EH (cell line): ENCODE measurements at places on chromosomes 3 and 15.

GRCh38 chr3:166283840-166284239 lies 446.6 kb upstream of the BCHE start:
- DNase-seq: no peak

DNA sequence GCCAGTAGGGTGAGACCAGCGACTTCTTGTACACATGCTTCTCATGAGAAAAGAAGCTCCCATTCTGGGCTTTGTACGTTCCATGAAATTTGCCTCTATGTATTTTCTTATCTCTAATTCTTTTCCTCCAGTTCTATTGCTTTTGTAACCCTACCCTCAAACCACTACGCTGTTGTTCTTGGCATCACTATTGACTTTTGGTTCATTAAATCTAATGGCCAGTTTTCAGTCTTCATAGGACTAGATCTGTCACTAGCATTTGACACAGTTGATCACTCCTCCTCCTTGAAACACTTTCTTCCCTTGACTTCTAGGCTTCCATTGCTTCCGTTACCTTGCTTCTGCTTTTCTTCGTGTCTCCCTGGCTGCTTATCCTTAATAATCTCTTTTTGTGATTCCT lies 121.7 kb upstream of the GOLGA6L4 start:
- no peak for DNase-seq

- DNase-seq: no peak
These were observed 423.2 kb downstream of the EPHB1 start for GRCh38 chr3:135218304-135218703.

- DNase-seq: peak; percentile 68
These were observed 2.6 kb upstream of the FOXP1 start for GRCh38 chr3:71585887-71586809.

DNA sequence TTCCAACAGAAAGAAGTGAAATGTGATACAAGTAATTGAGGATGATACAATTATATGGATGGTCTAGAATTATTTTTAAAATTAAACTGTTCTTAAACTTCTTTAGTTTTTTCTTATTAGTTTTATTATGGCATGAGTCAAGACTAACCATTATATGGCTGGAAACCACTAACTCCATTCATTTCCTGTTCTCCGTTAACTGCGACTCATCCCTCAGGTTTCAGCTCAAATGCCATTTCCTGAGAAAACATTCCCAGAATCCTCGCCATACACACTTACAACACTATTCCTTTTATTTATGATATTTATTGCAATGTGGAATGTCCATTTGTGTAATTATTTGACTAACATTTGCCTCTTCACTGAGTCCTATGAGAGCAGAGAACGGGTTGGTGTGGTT lies 394.1 kb downstream of the SOX2 start:
- no peak for DNase-seq

- DNase-seq: peak; percentile 73
These were observed 49.4 kb downstream of the TGM4 start for GRCh38 chr3:44923632-44924456.

DNA sequence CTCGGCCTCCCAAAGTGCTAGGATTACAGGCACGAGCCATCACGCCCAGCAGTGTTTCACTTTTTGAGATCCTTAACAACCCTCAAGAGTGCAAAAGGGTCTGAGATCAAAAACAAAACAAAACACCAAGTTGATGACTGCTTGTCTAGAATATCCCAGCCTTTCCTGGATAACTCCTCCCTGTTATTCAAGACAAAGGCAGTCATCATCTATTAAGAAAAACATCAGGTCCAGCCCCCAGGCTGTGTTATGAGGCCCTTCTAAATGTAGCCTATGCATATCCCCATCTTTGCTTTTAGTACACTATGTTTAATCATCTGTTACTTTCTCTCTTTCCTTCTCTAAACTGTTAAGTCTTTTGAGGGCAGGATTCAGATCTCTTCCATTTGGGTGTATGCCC lies 150.1 kb upstream of the FHIT start:
- DNase-seq: no peak

DNA sequence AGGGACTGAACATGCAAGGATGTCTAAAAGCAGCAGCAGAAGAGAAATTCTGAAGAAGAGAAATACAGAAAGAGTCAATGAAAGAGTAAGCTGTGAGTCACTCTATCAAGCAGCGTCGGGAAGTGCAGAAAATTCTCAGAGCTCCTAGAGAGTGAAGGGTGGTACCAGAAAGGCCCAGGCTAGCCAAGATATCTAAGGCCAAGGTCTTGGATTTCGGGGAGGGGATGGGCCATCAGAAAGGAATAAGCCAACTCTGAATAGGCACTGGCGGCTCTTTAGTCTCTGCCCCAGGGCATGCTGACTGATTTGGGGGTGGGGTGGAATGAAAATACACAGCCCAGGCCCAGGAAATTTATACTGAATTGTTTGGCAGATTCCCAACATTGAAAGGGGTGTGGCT lies 70.8 kb downstream of the GPR156 start:
- no peak for DNase-seq

GRCh38 chr3:23489300-23490158 lies 286.4 kb downstream of the UBE2E2 start:
- peak; percentile 49 for DNase-seq

DNA sequence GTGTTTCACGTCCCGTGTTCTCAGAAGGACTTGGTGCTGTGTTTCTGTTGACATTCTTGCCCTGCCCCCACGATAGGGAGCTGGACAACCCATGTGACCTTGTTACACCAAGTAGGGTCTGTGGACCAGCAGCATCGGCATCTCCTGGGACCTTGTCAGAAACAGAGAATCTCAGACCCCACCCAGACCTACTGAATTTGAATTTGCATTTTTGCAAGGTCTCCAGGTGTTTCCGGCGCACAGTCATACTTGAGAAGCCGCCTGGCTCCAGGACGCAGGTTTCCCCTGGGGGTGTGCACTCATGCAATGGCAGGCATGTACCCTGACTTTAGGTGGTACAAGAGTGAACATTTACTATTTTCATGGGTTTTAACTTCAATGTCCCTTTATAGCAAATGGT lies 117.9 kb downstream of the TLE3 start:
- no peak for DNase-seq

GRCh38 chr15:35279811-35280210 lies 194.7 kb upstream of the NANOGP8 start:
- DNase-seq: peak; percentile 55

DNA sequence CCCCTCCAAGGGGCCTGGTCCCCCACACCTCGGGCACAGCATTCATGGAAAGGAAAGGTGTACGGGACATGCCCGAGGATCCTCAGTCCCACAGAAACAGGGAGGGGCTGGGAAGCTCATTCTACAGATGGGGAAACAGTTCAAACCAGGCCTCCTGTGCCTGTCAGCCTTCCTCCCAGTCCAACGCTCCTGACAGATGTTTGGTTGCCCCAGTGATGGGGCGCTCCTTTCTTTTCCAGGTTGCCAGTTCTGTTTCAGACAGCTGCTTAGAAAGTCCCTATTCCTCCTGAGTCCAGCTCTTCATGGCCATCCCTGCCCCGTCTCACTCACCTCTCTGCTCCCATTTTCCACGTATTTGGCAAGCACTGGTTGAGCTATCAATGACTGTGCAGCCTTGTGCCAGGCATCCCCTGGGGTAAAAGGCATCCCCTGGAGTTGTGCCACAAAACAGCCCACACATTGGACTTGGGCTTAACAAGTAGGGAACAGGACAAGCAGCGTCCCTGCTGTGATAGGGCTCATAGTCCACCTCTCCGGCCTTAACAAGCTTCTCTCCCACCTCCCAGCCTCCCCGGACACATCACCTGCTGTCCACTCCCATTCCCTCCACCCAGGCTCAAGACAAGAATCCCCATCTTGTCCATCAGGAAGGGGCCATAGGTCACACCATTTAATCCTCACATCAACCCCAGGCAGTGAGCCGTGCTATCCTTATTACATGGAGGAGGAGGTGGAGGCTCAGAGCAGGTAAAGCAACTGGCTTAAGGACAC lies 6.6 kb downstream of the OXTR start:
- peak; percentile 53 for DNase-seq

- no peak for DNase-seq
These were observed 1.2 kb downstream of the DUOX2 start for GRCh38 chr15:45112591-45113379.

- DNase-seq: no peak
These were observed 6.6 kb downstream of the DUOX1 start for GRCh38 chr15:45136378-45136764.

DNA sequence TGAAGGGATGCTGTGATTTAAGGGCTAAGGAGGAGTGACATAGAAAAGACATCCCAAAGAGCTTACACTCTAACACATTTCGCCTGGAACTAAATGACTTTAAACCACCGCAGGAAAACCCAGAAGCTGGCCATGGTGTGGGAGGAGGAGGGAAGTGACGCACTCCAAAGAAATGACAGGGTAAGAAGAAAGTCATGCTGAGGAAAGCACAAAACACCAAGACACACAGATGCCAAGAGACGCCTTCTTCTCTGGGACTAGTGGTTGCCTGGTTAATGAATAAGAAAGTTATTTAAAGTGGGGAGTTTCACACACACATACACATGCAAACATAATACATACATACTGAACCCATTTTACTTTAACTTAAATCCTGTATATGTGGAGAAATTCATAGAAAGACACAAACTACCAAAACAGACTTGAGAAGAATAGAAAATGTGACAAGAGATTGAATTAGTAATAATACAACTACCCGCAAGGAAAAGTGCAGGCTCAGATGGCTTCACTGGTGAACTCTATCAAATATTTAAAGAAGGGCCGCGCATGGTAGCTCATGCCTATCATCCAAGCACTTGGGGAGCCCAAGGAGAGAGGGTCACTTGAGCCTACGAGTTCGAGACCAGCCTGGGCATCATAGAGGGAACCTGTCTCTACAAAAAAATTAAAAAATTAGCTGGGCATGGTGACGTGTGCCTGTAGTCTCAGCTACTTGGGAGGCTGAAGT lies 125.5 kb downstream of the NSMCE3 start:
- DNase-seq: peak; percentile 82

DNA sequence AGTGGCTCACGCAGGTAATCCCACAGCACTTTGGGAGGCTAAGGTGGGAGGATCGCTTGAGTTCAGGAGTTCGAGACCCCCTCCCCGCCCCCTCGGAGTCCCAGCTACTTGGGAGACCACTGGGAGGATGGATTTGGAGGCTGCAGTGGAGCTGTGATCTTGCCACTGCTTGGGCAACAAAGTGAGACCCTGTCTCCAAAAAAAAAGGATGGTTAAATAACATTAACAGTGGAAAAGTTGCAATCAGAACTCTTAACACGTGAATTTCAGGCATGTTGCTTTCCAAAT lies 1.4 kb upstream of the TMEM87A start:
- peak; percentile 1 for DNase-seq

- DNase-seq: no peak
These were observed 35.4 kb upstream of the ESYT3 start for GRCh38 chr3:138398791-138399575.

DNA sequence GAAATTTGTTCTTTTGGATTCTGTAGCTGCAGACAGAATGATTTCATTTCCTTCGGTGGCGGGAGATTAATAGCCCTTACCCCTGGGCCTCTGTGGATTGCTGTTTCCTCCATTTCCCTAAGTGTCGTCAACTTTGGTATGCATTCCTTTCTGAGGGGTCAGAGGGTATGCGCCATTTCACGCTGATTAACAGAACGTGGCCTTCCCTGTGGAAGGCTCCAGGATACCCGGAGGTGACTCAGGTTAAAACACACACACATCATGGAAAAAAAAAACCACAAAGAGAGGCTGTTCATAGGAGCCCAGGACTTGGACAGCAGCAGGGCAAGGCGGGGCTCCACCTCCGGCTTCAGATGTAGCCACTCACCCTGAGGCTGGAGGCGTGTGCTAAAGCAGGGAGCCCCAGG lies 51.9 kb downstream of the EPHB1 start:
- peak; percentile 94 for DNase-seq

GRCh38 chr3:193350744-193351143 lies 27.8 kb downstream of the ATP13A5 start:
- DNase-seq: no peak

GRCh38 chr3:193674714-193675113 lies 81.7 kb downstream of the OPA1 start:
- DNase-seq: no peak

DNA sequence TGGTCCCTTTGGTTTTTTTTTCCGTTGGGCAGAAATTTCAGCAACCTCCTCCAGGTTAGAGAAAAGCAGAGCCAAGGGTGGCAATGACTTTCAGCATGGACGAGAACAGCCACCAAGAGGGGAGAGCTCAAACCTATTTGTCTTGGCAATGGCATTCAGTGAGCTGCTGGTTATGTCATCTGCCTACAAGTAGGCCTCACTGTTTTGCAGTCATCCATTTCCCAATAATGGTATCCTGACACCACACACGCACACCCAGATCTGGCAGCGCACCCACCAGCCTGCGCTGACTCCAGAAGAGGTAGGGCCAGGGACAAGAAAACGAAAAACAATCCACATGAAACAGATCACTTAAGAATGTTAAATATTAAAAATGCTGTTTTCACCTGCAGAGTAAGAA lies 92.3 kb downstream of the MAGI1 start:
- no peak for DNase-seq

- DNase-seq: no peak
These were observed 56.9 kb downstream of the KLHL6 start for GRCh38 chr3:183498634-183499033.

- DNase-seq: peak; percentile 80
These were observed at the start of gene IL17RD for GRCh38 chr3:57164657-57165573. Gene IL17RD (minus strand): TSS chr3:57165353. CDS start chr3:57165286, 67 bp downstream.

- DNase-seq: no peak
These were observed 72.3 kb downstream of the ITGB5 start for GRCh38 chr3:124814620-124815421.

DNA sequence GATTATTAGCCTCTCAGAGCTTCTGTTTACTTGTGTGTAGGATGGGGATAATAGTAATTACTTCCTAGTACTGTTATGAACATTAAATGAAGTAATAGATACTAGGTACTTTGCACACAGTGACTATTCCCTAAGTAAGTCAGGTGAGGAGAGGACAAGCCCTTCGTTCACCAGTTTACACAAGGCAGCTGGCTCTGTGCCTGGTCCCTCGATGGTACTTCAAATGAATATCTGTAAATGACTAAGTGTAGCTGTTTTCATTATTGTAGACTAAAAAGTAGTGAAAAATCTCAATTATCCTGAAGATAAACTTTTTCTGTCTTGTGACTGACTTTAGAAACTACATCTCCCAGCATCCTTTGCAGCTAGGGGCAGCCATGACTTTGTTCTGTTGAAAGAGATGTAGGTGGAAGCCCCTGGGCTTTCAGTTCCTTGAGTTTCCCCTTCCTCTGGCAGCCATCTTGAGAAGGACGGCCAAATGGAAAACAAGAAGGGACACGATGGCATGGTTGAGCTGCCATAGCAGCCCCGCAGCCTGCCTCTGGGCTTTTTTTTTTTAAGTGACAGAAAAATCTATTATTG lies 11.7 kb upstream of the WNT7A start:
- DNase-seq: peak; percentile 10

GRCh38 chr3:191066669-191067068 lies 132.4 kb upstream of the OSTN start:
- DNase-seq: peak; percentile 57

- DNase-seq: no peak
These were observed 43.9 kb downstream of the RPL22L1 start for GRCh38 chr3:170826047-170826446.

DNA sequence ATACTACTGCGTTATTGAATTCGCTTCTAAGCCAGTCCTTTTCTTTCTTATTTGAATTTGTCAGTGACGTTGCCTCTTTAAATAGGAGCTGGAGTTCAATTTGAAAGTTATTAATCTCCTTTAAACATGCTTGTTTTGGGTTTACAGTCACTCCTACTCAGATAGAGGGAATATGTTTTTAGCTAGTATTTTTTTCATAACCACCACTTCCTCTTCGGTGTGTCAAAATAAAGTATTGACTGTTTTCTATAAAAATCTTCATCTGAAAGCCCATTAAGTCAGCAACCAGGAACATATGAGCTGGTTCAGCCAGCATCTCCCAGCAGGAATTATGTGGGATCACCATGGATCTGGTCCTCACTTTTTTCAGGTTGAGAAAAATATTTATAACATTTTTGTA lies 772.9 kb downstream of the DIPK2A start:
- DNase-seq: no peak

- DNase-seq: no peak
These were observed 66.7 kb downstream of the TRAK1 start for GRCh38 chr3:42157540-42158538.
